Daoy (cell line): ENCODE measurements at places on chromosomes 2 and 18. TPM values are rescaled to one million over a fixed set of nuclear protein-coding genes. Genes with fewer than 3 reads are reported as not detected.

The CD28 gene
- total RNA-seq, result not detected in 2 replicates

The IL1RL2 gene
- not detected in 2 replicates for total RNA-seq

The UGT1A3 gene
- not detected in 2 replicates for total RNA-seq

The C2orf66 gene
- total RNA-seq, result not detected in 2 replicates

The TRIM43 gene
- total RNA-seq, result not detected in 2 replicates

The WNT10A gene
- 0.11 and 0.12 TPM in 2 replicates for total RNA-seq

The DSG3 gene
- not detected in 2 replicates for total RNA-seq

The KYNU gene
- total RNA-seq, result 11.7 and 16.9 TPM in 2 replicates

The ZNF892 gene
- total RNA-seq, result 1.7 and 5.3 TPM in 2 replicates

The MDH1B gene
- 3.6 and 6.3 TPM in 2 replicates for total RNA-seq

The VIT gene
- total RNA-seq, result not detected in 2 replicates

The ASB3 gene
- 24.4 and 24.5 TPM in 2 replicates for total RNA-seq
